ENCODE measurements at places on chromosomes 13 and 19.

DNA sequence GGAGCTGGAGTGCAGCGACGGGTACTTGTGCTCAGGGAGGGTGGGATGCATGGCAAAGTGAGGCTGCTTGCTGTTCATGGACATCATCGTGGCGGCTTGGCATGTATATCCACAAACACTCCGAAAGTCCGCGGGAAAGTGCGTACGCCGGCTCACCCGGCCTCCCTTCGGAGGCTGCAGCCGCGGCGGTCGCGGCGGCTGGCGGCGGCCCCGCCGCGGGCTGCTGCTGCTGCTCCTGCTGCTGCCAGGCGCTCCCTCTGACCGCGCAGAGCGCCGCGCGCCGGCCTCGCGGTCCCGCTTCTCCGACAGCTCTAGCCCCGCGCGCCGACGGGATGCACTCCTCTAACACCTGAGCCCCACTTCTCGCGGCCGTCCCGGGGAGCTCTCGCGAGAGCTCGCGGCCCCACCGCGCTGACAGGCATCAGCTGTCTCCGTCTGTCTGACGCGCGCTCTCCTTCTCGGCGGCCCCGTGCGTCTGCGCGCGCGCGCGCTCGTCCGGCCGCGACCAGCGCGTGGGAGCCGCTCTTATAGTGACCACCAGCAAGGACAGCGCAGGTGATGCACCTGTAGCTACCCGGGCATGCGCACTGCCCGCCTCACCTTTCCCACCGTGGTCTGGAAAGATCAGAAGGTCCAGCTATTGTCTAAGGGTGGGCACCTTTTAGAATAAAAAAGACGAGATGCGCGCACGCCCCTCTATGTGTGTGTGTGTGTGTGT, at the start of gene POU4F1:
POU4F1 (minus strand) TSS at position 313 of the 718 bp plus-strand sequence; CDS start at position 87, 226 bp downstream.
- no peak for DNase-seq

- DNase-seq: no peak
These were observed 343.9 kb downstream of the PCDH9 start for GRCh38 chr13:66886264-66886663.

DNA sequence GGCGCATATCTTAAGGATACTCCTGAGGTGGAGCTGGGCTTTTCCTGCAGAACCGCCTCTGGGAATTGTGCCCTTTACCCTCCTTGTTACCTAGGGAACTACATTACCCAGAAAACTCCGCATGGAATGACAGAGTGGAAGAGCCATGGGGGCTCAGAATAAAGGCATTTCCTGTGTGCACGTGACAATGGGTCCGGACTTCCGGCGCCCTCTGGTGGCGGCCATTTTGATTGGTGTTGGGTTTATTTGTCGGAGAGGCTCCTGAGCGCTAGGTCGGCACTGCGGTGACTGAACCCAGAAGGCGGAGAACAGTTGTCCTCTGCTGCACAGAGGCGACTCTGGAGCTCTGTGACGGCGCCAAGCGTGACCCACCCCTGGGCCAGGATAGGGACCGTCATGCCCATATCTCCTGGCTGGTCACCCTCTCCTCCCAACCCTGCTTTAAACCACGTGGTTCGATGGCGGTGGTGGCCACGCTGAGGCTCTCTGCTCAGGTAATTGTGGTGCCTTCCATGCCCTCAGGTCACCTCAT, at the start of gene ZNF587B:
ZNF587B (plus strand) TSS at position 229 of the 532 bp plus-strand sequence; CDS start at position 459, 230 bp downstream.
- peak; percentile 36 for DNase-seq

- DNase-seq: no peak
These were observed at the start of gene ATP12A for GRCh38 chr13:24680258-24680920. TSS of gene ATP12A (plus strand) at chr13:24680408. CDS start at chr13:24680744, 336 bp downstream.

GRCh38 chr13:44244288-44244687, 129.3 kb upstream of the SERP2 start:
- peak; percentile 70 for DNase-seq

GRCh38 chr19:750640-751423, at the start of gene MISP:
TSS of gene MISP (plus strand) at chr19:751112. CDS start at chr19:756947, 5,835 bp downstream.
- no peak for DNase-seq

- DNase-seq: no peak
These were observed 11.9 kb upstream of the ZNF675 start for GRCh38 chr19:23698711-23699520.

GRCh38 chr13:68168448-68168847, 938.3 kb upstream of the PCDH9 start:
- no peak for DNase-seq

DNA sequence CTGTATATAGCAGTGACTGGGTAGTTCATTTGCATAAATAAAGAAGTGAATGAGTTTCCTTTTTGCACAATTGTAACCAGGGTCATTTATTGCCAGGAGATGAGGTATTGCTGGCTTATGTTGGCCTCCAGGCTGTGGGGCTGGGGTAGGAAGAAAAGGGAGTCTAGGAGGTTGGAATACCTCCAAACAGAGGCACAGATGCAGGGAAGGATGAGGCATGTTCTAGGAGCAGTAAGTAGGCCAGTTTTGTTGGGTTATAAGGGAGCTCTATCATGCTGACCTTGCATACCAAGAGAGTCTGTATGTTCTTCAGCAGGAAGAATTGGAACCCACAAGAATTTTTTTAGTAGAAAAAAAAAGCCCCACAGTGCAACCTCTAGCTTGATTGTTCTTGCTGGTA, 17.2 kb upstream of the CYSLTR2 start:
- DNase-seq: no peak

GRCh38 chr13:28478127-28478526, 16.8 kb downstream of the FLT1 start:
- DNase-seq: no peak

- no peak for DNase-seq
These were observed 634.7 kb downstream of the PCDH17 start for GRCh38 chr13:58266271-58266670.

GRCh38 chr13:31528176-31528575, 211.2 kb upstream of the RXFP2 start:
- no peak for DNase-seq

DNA sequence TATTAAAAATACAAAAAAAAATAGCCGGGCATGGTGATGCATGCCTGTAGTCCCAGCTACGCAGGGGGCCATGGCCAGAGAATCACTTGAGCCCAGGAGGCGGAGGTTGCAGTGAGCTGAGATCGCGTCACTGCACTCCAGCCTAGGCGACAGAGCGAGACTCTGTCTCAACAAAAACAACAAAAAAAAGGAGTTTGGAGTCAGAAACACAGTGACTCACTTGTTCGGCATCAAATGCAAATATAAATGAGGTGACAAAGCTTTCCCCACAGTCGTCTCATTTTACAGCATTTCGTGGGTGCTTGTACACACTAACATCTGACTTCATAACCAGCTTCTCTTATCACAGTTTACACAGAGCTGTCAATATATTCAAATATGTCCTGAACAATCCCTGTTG, 11.0 kb downstream of the ZNF665 start:
- no peak for DNase-seq

DNA sequence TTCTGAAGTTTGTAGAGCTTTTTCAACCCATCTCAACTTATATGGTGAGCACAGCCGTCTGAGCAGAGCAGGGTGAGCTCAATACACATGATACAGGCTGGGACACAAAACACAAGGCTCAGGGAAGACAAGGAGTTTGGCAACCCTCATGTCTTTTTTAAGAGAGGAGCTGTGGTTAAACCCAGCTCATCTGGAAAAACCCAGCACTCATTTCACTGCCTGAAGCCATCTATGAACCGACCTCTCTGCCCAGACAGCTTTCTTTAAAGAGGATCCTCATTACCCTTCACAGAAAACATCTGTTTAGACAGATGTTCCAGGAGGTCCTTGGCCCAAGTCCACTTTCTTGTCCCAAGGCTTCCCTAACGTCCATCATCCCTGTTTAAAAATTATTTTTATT, 170.0 kb upstream of the TSHZ3 start:
- DNase-seq: no peak

DNA sequence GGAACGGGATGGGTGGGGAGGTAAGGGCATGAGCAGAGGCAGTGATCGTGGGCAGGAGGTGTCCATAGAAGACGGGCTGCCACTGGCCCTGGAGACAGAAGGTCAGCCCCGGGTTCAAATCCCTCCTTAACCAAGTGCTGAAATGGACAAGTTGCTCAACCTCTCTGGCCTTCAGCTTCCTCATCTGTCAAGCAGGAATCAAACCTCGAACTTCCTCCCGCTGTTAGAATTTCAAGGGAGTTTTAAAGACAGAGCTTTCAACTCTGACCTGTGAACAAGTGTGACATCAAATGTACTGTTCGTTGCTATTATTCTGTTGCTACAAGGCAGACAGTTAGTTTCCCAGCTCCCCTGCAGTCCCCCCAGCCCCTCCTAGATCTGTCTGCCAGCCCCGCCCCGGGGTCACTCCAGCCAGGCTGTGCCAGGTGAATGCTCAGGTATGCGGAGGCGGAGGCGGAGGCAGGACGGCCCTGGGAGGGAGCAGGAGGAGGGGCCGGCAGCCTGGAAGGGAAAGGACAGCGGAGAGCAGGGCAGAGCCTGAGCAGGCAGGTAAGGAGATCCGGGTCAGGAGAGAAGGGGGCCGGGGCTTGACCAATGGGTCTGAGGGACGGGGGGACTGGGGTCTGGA, at the start of gene EPS8L1:
EPS8L1 (plus strand) TSS at position 499 of the 628 bp plus-strand sequence. CDS start 576 bp downstream, outside the sequence.
- no peak for DNase-seq

- DNase-seq: no peak
These were observed 59.3 kb downstream of the TNFSF13B start for GRCh38 chr13:108328848-108329247.

DNA sequence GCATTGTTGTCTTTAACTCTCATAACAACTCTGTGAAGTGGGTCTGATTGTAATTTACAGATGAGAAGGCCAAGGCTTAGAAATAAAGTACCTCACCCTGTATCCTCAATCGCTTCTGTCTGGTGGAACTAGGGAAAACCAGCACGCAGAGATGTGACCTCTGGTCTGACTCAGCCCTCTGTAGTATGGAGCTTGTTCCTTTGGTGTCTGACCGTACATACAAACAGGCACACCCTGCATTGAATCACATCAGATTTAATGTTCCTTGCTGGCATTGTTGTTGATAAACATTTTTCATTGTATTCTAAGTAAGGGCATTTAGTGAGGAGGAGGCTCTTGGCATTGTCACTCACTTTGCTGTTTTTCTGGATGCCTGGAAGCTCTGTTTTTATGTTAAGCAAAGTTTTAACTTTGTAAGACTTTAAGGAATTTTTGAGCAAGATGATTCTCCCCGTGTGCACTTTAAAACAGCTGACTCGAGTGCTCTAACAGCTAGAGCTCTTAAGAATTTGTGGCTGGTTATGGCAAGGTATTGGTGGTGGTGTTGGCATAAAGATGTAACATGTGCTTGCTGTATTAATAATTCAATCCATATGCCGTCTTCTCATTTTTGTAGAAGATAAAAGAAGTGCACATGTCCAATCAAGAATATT, 89.0 kb upstream of the SPATA13 start:
- DNase-seq: no peak

DNA sequence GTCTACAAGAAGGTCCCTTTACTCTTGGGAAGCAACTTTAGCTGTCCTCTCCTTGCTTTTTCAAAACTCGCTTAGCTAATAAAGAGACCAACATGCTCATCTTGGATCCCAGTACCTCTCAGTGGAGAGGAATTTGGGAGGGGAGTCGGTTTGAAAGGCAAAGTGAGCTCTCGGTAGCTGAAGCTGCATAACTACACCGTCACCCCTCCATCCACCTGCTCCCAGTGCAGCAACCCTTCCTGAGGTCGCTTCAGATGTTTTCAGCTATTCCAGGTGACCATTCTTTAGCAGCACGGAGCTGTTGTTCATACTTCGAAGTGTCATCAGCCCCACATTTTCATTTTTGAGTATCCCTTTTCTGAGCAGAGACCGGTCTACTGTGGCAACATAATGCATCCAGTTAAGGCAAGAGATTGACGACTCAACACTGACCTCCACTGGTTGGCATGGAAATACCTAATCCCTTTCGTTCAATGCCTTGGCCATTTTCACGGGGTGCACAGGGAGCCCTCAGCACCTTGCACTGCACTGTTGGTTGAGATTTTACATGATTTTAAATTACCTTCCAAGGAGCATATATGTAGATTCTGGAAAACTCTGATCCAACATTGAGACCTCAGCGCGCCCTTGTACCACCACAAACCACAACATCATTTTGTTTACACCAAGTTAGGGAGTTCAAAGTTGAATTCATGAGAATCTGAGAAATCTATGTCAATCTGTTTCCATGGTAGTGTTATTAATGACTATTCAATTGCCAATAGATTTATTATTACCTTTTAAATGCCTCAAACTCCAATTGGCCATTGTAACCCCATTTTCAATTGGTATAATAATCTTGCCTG, 42.2 kb downstream of the DLEU7 start:
- peak; percentile 27 for DNase-seq

GRCh38 chr13:112690283-112690929, 568 bp downstream of the ATP11A start:
- DNase-seq: no peak

DNA sequence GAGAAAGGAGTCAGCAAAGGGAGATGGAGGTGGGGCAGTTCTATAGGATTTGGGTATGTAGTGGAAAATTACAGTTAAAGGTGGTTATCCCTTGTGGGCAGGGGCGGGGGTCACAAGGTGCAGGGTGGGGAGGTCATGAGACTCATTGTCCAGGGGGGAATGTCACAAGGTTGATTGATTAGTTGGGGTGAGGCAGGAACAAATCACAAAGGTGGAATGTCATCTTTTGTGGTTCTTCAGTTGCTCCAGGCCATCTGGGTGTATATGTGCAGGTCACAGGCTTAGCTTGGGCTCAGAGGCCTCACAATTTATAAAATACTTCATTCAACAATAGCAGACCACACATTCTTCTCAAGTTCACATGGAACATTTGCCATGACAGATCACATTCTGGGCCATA, 109.6 kb downstream of the ATP11A start:
- DNase-seq: no peak

DNA sequence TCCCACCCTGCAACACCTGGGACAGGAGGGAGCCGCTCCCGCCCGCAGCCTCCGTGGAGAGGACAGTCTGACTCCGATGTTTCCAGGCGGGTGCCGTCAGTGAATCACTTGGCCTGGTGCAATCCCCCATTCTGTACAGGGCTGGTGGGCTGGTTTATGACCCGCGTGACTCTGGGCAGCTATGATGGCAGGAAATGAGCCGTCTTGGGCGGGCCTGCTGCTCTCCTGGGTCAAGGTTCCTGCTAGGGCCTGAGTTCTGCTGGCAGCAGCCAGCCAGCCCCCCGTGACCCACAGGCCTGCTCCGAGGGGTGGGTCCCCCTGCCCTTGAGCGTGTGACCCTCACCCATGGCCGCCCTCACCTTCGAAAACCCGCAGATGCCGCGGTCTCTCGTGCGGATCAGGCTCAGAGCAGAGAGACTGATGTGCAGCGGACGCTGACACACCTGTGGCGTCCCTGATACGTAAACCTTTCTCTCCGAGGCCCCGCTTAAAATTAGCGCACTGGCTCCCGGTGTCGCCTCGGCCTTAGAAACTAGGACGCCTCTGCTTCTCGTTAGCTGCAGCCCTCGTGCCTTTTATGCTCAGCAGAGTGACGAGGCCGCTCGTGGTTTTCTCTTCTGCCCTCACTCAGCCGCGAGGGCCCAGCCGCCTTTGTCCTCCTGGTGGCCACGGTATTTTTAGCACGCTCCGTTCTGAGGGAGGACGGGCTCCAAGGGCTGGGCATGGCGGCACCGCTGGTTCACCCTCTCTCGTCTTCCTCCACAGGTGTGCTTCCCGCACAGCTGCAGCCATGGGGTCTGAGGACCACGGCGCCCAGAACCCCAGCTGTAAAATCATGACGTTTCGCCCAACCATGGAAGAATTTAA, 63.4 kb downstream of the KDM4B start:
- DNase-seq: no peak
